ENCODE measurements at places on chromosomes 7 and 10.

DNA sequence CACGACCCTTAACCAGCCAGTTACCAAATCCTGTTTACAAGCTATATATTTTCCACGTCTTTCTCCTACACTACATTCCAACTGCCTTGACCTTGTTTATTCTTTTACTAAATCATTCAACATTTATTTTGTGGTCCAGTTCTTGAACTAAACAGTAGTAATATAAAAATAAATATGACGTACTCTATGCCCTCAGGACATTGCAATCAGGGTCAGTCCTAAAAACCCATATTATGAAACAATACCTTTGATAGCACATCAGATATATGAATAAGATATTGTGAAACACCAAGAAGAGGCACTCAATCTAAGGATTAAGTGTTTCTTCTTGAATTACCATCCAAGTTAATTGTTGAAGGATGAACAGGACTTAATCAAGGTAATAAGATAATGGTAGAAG, 52.5 kb upstream of the WNT16 start:
- DNase-seq, result no peak

DNA sequence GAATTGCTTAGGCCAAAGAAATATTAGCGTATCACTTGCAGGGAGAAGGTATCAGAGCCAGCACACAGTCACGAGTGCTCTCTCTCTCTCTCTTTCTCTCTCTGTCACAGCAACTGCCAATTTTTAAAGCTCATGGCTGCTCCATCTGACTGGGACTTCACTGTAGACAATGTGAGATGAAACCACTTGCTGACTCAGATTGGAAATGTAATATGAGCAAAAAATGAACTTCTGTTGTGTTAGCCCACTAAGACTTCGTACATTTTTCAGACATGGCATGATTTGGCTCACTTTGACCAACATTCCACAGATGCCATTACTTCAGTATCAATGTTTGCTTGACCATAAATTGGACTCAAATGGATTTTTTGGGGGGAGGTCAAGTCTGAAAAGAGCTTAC, 68.1 kb downstream of the DGKB start:
- no peak for DNase-seq

- no peak for DNase-seq
These were observed 91.7 kb downstream of the ELFN1 start for GRCh38 chr7:1761774-1762173.

DNA sequence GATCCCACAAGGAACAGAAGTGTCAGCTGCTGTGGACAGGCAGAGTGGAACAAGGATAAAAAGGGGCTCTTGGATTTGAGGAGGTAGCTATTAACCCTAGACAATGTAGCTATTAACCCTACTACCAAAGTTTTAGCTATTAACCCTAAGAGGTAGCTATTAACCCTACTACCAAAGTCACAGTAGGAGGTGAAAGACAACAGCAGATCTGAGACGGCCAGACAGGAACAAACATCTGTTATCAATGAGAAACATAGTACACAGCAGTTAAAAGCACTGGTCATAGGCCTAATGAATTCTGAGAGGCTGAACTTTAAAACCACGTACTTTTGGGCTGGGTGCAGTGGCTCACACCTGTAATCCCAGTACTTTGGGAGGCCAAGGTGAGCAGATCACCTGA, 11.9 kb downstream of the ERCC6 start:
- no peak for DNase-seq

DNA sequence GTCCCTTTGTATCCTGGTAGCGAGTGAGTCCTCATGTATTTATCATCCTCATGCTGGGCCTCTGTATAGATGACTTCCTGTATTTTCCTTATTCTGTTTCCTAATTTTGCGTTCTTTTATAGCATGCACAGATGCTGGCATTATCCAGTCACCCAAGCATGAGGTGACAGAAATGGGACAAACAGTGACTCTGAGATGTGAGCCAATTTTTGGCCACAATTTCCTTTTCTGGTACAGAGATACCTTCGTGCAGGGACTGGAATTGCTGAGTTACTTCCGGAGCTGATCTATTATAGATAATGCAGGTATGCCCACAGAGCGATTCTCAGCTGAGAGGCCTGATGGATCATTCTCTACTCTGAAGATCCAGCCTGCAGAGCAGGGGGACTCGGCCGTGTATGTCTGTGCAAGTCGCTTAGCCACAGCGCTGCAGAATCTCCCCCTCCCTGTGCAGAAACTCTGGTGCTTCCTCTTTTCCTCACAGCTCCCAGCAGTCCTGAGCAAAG, 183.1 kb upstream of the PRSS58 start:
- no peak for DNase-seq

GRCh38 chr7:81777697-81778096, 7.8 kb upstream of the HGF start:
- no peak for DNase-seq

- DNase-seq, result no peak
These were observed 175.5 kb upstream of the ZMIZ1 start for GRCh38 chr10:78893217-78893616.

DNA sequence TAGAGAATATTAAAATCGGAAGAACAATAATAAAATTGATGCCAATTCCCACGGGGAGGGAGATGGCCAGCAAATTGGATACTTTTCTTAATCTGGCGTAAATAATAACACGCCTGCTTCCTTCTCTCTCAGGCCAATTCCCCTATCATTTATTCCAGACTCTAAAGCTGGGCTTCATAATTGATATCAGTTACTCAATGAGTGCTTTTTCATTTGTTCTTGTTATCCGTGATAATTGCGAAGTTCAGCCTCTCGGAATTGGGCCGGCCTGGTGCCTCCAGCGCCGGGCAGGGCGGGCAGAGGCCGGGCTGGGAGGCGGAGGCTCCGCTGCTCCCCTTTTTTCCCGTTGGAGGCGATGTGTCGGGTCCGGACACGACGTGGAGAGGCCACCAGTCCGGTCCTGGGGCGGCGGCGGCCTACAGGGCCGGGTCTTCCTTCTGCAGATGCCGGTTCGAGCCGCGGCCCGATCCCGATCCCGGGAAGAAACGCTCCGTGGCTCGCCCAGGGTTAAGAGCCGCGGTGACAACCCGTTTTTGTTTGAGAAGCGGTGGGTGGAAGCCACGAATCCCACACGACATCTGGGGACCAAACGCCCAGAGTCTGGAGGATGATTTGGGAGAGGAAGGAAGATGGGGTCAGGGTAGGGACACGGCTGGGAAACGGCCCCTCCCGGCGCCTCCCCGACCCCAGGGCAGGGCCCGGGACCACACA, 13.6 kb downstream of the UNCX start:
- no peak for DNase-seq

- DNase-seq, result no peak
These were observed 288.8 kb upstream of the NFE2L3 start for GRCh38 chr7:25863005-25863728.

DNA sequence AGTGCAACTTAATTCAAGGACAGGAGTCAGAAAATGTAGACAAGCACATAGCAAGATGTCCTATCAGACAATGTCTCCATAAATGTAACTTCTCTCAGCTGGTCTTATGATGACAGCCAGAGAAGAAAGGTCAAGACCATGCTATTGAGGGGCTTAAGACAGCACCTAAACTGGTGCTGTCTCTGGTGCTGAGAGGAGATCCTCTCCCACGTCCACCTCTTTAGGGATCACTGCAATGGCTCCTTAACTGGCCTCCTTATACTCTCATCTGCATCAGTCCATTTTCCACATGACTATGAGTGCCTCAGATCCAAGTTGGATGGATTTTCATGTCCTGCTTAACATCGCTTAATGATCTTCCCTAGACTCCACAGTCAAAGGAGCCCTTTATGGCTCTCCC, 210.6 kb downstream of the ARL4A start:
- DNase-seq, result no peak

DNA sequence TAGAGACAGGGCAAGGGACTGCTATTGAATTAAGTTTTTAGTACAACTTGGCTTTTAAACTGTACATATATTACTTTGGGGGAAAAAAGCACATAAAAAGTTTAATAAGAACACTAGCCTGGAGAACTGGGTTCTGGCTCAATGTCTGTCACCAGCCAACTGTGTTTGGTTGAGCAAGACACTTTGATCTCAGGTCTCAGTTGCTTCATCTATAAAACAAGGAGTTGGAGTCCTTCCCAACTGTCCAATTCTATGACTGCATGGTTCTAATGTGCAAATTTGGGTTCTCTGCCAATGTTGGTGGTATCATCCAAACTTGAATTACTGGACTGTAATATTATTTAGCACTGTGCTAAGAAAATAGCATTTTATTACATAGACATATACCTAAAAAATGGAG, 50.3 kb downstream of the ATXN7L1 start:
- no peak for DNase-seq

GRCh38 chr7:77699056-77699455, 2.8 kb downstream of the RSBN1L start:
- no peak for DNase-seq

DNA sequence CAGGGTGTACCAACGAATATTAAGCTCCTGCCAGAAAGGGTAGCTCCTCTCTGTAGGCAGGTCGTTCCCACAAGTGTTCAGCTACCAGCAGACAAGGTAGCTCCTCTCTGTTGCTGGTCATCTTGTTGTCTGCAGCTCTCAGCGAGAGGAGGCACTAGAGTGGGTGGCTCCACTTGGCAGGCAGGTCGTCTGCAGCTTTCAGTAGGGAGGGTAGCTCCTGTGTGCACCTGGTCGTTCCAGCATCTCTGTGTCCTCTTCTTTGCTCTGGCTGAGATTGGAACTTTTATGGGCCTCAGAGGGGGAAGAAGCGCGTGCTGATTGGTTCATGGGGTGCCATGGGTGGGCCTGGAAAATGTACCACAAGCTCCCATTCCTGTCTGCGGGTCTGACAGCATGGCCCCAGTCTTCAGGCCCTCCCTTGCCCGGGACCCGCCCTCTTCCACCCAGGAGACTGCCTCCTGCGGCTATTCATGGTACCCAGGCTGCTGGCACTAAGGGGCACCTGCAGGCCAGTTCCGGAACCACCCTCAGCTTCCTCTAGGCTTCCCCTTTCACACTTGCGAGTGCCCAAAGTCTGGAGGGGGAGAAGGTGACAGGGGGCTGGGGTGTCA, 63.9 kb upstream of the CACNA2D1 start:
- no peak for DNase-seq

DNA sequence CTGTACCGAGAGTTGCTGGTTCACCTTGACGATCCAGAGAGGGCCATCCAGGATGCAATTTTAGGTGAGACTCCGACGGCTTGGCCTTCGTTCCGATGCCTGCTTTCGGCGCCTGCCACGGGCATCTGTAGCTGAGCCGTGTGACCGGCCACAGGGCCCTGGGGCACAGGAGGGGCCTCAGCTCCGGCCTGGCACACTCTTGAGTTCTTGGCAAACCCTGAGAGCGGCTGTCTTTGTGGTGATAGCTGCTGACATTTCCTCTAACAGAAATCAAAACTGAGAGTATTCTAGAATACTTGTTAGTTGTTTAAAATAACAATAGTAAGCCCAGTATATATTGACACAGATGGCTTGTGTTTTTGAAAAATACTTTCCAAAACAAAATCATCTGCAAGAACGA, 52.2 kb upstream of the SUN1 start:
- DNase-seq, result no peak

DNA sequence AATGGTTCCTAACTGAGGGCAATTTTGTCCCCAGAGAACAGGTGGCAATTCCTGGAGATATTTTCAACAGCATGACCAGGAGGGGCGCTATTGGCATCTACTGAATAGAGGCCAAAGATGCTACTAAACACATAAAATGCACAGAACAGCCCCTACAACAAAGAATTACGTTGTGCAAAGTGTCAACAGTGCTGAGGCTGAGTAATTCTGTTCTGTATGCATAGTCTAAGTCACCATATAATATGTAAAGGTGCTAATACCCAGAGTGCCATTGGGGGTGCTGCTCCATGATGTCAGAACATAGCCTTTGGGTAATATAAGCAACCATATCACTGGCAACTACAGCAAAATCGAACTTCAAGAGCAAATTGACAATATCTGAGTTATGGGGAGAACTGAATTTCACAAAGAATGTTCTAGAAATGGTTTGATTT, 213.3 kb upstream of the PHYHIPL start:
- no peak for DNase-seq

DNA sequence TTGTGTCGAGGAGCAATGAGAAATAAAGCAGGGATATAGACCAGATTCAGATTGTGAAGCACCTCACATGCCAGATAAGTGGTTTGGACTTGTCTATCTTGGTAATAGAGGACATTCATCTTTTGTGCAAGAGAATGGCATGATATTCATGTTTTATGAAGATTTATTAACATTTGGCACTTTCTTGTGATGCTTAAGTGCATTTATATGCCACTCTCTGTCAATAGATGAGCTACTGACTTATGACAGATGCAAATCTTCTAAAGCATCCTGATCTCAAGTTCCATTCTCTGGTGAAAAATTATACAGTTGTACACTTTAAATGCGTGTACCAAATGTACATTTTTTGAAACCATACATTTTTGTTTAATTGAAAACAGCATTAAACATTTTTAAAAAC, 415.3 kb downstream of the SORCS3 start:
- no peak for DNase-seq

GRCh38 chr7:143878884-143879283, 23.1 kb downstream of the TCAF1 start:
- DNase-seq, result no peak

DNA sequence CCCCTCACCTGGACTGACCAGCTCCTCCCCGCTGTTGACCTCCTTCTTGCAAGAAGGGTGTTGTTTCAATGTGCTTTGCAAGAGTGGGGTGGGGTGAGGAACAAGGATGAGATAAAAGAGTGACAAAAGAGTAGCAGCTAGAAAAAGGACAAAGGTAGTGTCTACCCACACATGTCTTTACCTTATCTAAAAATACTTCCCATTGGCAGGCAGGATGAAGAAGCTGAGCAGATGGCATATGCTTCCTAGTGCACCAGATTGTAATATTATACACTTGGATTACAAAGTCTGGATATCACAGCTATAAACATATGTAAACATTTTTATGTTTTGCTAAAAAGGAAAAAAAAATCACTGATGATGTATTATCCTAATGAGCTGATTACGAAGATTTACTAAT, 34.5 kb downstream of the CHN2 start:
- no peak for DNase-seq

- no peak for DNase-seq
These were observed 5.3 kb downstream of the CPA1 start for GRCh38 chr7:130385600-130386066.

DNA sequence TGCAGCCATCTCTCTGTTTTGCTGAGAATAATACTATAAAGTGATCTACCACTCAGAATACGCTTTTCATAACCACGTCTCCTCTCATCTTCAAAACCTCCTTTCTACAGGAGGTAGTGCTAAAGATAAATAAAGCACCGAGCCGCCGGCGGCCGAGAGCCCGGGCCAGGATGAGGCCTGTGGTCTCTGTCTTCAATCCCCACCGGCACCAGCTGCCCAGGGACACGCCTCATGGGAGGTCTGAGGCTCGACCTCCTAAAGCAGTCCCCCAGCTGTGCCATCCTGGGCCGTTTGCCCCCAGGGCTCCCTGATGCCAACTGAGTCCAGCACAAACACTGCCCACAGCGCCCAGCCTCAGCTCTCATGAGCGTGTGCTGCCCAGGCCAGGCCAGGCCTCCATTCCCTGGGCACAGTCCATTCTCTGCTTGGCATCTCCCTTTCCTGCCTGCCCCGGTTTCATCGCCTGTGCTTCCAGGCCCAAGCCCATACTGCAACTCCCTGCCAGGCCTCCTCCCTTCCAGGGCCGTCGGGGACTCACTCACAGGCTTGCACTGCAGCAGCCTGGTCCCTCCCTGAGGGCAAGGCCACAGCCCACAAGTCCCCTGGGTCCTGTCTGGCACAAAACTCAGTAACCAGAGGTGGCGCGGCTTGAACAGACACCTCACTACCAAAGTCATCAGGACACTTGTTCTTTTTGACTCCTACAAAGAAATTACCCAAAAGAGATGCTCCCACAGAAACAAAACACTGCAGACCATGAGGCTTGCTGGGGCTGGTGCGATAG, 2.5 kb downstream of the INTS1 start:
- DNase-seq, result no peak

- DNase-seq, result no peak
These were observed 2.8 kb downstream of the BMPR1A start for GRCh38 chr10:86759073-86759672.
